ENCODE measurements at places on chromosomes 3 and 15. TPM values are rescaled to one million over a fixed set of nuclear protein-coding genes. Genes with fewer than 3 reads are reported as not detected.

DNA sequence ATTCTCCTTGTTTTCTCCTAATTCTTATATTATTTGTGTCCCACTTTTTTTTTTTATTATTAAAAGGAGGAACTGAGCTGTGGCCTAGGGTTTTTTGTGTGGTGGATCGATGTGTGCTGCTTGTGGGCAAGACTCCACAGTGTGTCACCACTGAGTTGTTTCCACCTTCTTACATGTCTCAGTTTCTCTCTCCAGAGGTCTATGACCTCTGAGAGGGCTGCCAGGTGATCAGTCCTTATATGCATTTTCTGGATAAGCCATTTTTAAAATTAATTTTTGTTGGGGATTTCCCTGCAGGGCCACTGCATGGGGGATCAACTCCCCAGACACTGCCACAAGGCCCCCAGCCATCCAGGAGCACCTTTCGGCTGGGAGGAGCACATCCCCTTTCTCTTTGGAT is 27.8 kb downstream of the IQCF6 start:
- no peak for DNase-seq

The CHL1 gene
- 0.17 TPM for total RNA-seq

DNA sequence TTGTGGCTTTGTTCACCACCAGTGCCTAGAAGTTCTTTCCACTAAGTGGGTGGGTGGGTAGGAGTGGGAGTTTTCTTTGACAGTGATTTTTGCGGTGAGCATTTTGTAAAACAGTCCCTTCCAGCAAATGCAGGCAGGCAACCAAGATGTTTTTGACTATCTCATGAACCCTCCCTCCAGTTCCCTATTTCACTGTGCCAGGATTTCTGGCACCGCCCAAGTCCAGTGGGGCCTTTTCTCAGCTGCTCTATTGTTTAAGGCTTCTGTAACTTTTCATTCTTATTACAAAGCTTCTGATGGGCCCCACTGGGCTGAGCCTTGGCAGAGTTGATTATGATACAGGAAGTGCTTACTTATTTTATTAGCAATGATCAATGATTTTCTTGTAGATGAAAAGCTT is 236.0 kb downstream of the EDEM1 start:
- no peak for DNase-seq

DNA sequence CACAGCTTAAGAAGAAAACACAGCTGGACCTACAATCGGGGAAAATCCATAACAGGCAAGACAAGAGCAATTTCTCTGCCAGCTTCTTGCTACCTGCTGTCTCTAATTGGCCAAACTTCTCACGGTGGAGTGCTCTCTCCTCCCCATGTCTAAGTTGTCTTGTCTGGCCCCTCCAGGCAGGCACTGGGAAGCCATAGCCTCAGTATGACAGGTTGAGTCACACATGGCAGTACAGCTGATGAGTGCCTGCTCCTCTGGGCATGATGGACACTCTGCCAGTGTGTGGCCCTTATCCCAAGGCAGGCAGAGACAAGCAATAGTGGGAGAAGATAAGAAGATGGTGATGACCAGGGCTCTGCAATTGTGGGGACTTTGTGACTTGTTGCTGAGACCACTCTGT is 551.8 kb downstream of the DIPK2A start:
- DNase-seq: no peak

DNA sequence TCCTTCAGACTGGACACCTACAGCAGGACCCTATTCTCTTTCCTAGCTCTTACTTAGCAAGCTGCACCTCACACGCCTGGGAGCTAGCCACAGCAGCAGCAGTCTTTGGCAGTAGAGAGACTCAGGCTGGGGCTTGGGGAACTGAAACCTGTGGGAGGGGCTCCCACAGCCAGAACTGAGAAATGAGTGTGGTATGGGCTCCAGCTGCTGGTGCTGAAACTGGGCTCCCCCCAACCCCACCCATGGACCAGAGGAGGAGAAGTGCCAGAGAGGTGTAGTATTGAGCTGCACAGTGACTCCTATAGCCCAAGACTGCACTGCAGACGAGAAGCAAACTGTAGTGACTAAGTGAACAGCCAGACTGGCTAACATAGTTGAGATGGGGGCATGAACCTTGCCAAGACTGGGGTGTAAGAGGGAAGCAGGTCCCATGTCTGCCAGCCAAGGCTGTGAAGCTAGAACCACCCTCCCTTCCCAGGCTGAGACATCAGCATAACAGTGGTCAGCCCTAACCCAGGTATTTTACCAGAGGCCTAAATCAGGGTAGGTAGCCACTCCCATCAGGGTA is 62.5 kb downstream of the MYO5A start:
- no peak for DNase-seq

The PLOD2 gene
- 31.0 TPM for total RNA-seq

The BTLA gene
- not detected for total RNA-seq

DNA sequence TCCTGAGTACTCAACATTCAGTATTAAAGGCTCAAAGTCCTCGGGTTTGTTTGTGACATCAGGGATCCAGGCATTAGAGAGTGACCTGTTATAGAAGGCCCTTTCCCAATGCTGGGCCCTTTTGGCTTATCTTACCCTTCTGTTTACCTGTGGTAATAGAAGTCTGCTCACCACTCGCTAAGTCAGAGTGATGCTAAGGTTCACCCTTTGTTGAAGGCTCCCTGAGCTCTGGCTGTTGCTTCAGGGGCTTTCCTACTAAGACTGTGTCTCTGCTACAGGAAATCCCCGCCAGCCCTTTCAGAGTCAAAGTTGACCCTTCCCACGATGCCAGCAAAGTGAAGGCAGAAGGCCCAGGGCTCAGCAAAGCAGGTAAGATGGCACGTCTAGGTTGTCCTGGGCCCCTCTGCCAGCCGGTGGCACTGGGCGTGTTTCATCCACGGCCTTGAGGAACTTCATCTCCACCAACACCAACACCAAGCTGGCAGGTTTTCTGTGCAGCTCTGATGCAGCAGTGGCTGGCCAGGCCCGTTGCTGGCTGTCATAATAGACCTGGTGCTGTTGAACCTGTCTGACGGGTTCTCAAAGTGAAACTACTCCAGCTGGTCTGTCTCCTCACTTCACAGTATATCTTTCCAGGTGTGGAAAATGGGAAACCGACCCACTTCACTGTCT is 99.1 kb downstream of the DNASE1L3 start:
- no peak for DNase-seq

- no peak for DNase-seq
Measured at GRCh38 chr15:96053781-96054428, 276.6 kb upstream of the NR2F2 start.

- DNase-seq: no peak
Measured at GRCh38 chr15:74376825-74377581, 9.6 kb upstream of the CYP11A1 start.

The PLSCR2 gene
- not detected for total RNA-seq

DNA sequence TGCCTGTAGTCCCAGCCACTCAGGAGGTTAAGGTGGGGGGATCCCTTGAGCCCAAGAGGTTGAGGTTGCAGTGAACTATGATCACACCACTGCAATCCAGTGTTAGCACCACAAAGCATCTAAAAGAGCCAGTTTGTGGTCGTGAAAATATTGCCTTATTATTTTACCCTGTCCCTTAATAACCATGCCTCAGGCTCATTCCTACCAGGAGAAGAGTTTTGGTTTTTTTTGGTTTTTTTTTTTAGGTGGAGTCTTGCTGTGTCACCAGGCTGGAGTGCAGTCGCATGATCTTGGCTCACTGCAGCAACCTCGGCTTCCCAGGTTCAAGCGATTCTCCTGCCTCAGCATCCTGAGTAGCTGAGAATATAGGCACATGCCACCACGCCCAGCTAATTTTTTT is 17.9 kb upstream of the AVEN start:
- DNase-seq: no peak

The ERICH6 gene
- not detected for total RNA-seq

The CCR1 gene
- not detected for total RNA-seq

GRCh38 chr3:169846458-169847193 is 23.1 kb downstream of the LRRC31 start:
- peak; percentile 35 for DNase-seq

- no peak for DNase-seq
Measured at GRCh38 chr3:127544192-127544802, 46.2 kb downstream of the TPRA1 start.

The ISG20 gene
- total RNA-seq: 7.6 TPM

GRCh38 chr15:86009727-86010126 is 69.9 kb upstream of the AGBL1 start:
- no peak for DNase-seq

DNA sequence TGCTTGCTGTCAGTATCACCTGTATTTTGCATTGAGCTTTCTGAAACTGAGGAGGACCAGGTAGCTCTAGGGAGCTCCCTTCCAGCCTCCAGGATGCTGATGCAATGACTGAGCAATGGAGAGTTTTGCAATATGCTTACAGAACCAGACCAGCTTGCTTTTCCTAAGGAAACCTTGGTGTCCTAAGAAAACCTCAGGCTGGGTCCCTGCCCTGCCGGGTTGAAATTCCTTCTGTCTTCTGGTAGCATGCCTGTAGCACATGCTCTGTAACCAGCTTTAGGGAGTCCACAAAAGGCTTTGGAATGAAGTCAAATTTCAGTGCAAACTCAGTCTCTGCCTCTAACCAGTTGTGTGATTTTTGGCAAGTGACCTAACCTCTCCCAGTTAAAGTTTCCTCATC is 65.8 kb upstream of the GSK3B start:
- DNase-seq: peak; percentile 96

GRCh38 chr15:76153241-76154197 is 93.7 kb downstream of the TMEM266 start:
- no peak for DNase-seq

DNA sequence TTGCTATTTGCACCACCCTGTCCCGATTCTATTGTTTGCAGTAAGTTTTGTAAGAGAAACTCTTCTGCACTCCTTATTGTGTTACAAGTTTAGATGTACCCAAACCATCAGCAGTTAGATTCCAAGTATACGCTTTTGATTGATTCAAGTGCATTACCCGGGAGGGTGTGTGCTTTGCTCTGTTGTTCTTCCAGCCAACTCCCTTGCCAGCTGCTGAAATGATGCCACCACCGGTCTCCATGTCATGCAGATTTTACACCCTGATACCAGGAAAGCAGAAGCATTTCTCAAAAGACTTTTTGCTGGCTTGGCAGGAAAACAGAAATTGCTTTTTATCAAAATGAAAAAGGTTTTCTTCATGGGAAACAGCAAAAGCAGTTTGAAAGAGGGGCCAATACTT is 1006.6 kb upstream of the CFAP20DC start:
- DNase-seq: no peak

The DHX36 gene
- 49.7 TPM for total RNA-seq

GRCh38 chr3:151459358-151459757 is 1.5 kb downstream of the IGSF10 start:
- DNase-seq: no peak

DNA sequence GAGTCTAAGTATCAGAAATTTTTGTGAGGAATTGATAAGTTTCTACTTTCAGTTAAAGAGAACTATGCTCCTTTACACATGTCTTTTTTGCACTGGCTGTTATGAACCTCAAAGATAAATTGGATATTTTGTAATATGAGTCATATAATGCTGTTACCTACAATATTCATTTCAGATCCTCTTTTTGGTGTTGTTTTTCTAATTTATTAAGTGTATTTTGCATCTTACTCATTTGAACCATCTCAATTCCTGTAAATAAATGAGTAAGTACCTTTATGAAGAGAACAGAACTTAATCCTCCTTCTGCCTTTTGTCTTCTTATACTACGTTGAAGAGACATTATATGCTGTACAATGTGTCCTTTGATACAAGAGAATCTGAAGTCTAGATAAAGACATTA is 74.4 kb downstream of the ZIC1 start:
- no peak for DNase-seq
